ENCODE measurements at places on chromosomes 1 and 21.

- H3K27me3 ChIP-seq = no peaks in the 10 kb centered on the region
- DNase-seq = no peak
- no peaks in the 10 kb centered on the region for H3K36me3 ChIP-seq
- H3K4me3 ChIP-seq = no peak overlapping the region
Observed at GRCh38 chr21:28959367-28960099, 33.1 kb downstream of the LTN1 start.

GRCh38 chr1:16920951-16921350 is 780 bp upstream of the CROCC start:
- no peaks in the 10 kb centered on the region for H3K27me3 ChIP-seq
- H3K36me3 ChIP-seq = no peaks in the 10 kb centered on the region
- no peak overlapping the region for H3K4me3 ChIP-seq
- H3K27ac ChIP-seq = no peak overlapping the region
- no peak for DNase-seq
- H3K4me1 ChIP-seq = no peaks in the 10 kb centered on the region

- no peak overlapping the region for H3K4me3 ChIP-seq
- peaks cover 3% of the 10 kb centered on the region for H3K36me3 ChIP-seq
- no peak overlapping the region for H3K27ac ChIP-seq
- 0 out of 2 replicates have a peak, but pooled peaks cover 2% of the 10 kb centered on the region for H3K4me1 ChIP-seq
Observed at GRCh38 chr1:100147875-100148274, 14.9 kb downstream of the TRMT13 start.

DNA sequence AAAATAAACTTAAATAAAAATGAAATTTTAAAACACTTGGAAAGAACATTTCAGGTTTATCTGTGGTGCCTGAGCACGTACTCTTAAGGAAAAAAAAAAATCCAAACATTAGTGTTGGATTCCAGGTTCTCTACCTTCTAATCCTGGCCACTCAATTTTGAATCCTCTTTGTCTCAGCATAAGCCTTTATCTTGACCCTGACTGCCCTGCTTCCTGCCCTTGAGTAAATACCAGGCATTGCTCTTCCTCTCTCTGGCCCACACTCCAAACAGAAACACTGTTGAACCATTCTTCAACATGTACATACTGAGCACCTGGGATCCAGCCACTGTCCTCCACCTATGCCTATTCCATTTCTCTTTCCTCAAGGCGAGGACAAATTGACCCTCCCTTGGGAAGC is 11.4 kb upstream of the VANGL1 start:
- H3K4me1 ChIP-seq = peaks cover 1% of the 10 kb centered on the region
- no peak for DNase-seq
- no peak overlapping the region for H3K27ac ChIP-seq
- H3K4me3 ChIP-seq = no peak overlapping the region
- H3K36me3 ChIP-seq = no peaks in the 10 kb centered on the region

DNA sequence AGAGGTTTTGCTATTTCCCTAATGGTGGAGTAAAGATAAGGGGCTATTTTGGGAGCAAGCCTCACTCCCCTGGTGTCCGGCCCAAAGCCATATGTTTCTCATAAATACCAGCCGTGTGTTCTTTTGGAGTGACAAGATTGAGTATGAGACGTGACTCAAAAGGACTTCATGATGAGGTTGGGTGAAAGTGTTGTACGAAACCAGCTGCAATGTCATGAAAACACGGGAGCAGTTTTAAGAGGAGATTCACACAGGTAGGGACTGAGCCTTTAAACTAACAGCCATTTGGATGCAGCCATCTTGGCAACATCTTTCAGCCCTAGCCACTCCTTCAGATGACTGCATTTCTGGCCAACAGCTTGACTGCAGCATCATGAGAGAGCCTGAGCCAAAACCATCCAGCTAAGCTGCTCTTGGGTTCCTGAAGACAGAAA is 532.3 kb upstream of the USP24 start:
- H3K27ac ChIP-seq = no peak overlapping the region
- H3K36me3 ChIP-seq = no peaks in the 10 kb centered on the region
- no peak for DNase-seq
- no peak overlapping the region for H3K4me3 ChIP-seq
- H3K27me3 ChIP-seq = no peaks in the 10 kb centered on the region

DNA sequence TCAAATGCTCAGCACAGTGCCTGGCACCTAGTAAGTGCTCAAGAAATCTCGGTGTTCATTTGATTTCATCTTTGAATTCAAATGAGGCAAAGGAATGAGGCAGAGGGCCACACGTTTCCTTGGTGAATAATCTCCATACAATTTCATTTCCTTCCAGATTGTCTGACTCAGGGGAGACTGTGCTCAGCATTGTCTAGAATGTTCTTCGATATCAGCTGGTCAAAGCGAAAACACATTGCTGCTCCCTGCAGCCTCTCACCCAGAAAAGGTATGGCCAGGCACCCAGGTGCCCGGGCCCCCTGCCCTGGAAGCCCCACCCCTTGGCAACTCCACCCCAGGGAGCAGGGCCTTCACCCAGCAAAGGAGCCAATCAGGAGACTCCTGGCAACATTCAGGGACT is 55.8 kb downstream of the FBXO2 start:
- H3K4me1 ChIP-seq = peaks cover 5% of the 10 kb centered on the region
- H3K4me3 ChIP-seq = no peak overlapping the region
- H3K27me3 ChIP-seq = no peaks in the 10 kb centered on the region
- DNase-seq = no peak

DNA sequence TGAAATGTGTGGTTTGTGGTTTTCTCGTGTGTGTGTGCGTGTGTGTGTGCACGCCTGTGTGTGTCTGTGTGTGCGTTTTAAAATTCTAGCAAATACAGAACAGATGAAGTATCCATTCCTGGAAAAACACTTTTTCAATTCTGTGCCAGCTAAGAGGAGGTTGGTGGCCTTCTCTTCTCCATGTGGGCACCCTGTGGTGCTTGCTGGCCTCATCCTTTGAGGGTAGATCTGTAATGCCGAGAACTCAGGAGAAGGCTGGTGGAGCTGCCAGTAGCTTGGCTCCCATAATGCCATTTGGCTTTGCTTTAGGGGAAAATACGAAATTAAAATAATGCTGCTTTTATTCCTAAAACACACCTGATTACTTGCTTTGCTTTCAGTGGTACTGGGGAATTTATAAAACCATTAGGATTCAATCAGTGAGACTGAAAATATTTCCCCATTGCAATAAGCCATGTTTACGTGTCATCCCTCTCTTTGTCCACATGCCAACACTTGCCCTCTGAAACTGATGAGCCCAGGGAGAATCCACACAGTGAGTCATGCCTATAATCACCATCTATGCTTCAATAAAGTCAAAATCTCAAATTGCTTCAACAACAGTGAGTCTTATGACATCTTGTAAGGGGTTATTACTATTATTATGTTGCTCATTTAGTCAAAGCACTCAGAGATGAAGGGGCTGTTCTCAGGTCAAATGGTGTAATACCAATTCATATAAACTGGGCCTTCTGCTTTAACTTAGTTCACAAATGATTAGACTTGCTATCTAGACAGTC is 39.2 kb downstream of the ABCA4 start:
- DNase-seq = no peak
- H3K4me1 ChIP-seq = no peaks in the 10 kb centered on the region
- H3K27me3 ChIP-seq = no peaks in the 10 kb centered on the region
- H3K4me3 ChIP-seq = no peak overlapping the region
- H3K27ac ChIP-seq = no peak overlapping the region

GRCh38 chr1:183278739-183279591 is 92.9 kb downstream of the LAMC2 start:
- no peak overlapping the region for H3K4me3 ChIP-seq
- DNase-seq = no peak
- H3K4me1 ChIP-seq = peaks cover 5% of the 10 kb centered on the region
- no peak overlapping the region for H3K27ac ChIP-seq
- no peaks in the 10 kb centered on the region for H3K36me3 ChIP-seq
- no peaks in the 10 kb centered on the region for H3K27me3 ChIP-seq

DNA sequence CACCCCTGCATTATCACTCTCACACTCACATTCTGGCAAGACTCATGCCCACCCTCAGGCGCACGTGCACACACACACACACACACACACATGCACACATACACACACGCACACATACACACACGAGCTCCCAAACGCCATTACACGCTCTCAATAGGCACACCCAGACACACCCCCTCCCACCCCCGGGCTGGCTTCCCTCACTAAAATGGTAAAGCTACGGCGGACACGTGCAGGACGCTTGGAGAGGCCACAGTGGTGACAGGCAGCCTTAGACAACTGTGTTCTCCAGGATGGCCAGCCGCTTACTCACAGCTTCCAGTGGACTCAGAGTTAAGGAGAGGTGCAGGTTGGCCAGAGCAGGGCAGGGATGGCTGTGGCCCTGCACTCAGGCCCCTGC is 10.1 kb downstream of the MATN1 start:
- no peak overlapping the region for H3K4me3 ChIP-seq
- no peak for DNase-seq
- no peaks in the 10 kb centered on the region for H3K27me3 ChIP-seq
- H3K27ac ChIP-seq = no peak overlapping the region
- H3K4me1 ChIP-seq = no peaks in the 10 kb centered on the region

DNA sequence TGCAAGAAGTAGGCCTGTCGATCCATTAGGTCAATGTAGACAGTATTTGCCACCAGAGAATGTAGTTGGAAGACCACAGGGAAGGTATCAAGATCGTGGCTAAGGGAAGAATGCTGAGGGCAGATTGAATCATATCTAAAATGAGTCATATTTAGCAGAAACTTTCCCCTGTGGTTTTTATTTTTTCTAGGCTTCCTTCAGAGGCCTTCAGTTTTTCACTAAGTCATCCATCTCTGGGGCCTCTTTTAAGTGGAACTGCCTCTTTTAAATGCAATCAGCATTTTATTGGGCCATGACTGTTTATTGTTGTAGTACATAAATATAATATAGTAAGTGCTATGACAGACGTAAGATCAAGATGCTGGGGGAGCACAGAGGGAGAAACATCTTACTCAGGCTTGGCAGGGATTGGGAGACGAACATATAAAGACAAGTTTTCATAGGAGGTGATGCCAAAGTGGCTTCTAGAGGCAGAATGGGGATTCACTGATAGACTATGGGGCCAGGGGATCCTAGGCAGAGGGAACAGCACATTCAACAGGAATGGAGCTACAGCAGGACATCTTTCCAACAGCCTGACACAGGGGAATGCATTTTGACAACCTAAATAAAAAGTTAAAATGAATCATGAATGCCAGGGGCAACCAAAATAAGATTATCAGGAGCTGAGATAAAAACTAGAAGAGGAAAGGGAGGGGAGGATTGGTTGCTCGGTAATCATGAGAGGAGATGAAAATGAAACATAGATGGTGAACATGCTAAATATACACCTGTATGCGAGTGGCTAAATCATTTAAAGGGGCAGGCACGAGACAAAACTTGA is 20.1 kb downstream of the UBE2U start:
- H3K27me3 ChIP-seq = no peaks in the 10 kb centered on the region
- no peak overlapping the region for H3K27ac ChIP-seq
- no peaks in the 10 kb centered on the region for H3K4me1 ChIP-seq
- no peak overlapping the region for H3K4me3 ChIP-seq
- H3K36me3 ChIP-seq = no peaks in the 10 kb centered on the region
- no peak for DNase-seq

GRCh38 chr1:31583082-31583994 is 7.0 kb downstream of the TINAGL1 start:
- no peak overlapping the region for H3K4me3 ChIP-seq
- H3K4me1 ChIP-seq = peaks cover 15% of the 10 kb centered on the region
- H3K27ac ChIP-seq = no peak overlapping the region
- no peak for DNase-seq
- no peaks in the 10 kb centered on the region for H3K36me3 ChIP-seq

DNA sequence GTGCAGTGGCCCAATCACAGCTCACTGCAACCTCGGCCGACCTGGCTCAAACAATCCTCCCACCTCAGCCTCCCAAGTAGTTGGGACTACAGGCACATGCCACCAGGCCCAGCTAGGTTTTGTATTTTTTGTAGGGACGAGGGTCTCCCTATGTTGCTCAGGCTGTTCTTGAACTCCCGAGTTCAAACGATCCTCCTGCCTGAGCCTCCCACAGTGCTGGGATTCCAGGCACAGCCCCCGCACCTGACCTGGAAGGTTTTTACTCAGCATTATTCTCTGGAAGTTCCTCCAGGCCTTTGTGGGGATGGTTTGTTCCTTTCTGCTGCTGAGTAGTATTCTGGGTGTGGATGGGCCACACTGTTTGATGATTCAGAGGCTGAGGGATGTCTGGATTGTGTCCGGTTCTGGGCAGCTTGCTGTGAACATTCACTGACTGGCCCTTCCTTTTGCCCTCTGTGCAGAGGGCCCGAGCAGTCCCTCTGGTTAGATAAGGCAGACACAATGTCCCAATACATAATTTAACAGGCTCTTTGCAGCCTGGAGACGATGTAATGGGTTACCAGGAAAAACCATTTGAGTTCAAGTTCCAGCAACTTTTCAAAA is 6.0 kb upstream of the TRAPPC10 start:
- no peaks in the 10 kb centered on the region for H3K4me1 ChIP-seq
- no peaks in the 10 kb centered on the region for H3K36me3 ChIP-seq
- no peaks in the 10 kb centered on the region for H3K27me3 ChIP-seq
- H3K4me3 ChIP-seq = no peak overlapping the region
- H3K27ac ChIP-seq = no peak overlapping the region
- no peak for DNase-seq

GRCh38 chr1:6995789-6996188 is 210.5 kb downstream of the CAMTA1 start:
- no peak for DNase-seq
- H3K4me3 ChIP-seq = no peak overlapping the region
- H3K36me3 ChIP-seq = no peaks in the 10 kb centered on the region
- no peaks in the 10 kb centered on the region for H3K27me3 ChIP-seq
- peaks cover 3% of the 10 kb centered on the region for H3K4me1 ChIP-seq
- no peak overlapping the region for H3K27ac ChIP-seq

GRCh38 chr1:25145775-25146393 is 86.4 kb downstream of the SYF2 start:
- no peaks in the 10 kb centered on the region for H3K36me3 ChIP-seq
- H3K27me3 ChIP-seq = no peaks in the 10 kb centered on the region
- H3K4me3 ChIP-seq = no peak overlapping the region
- no peaks in the 10 kb centered on the region for H3K4me1 ChIP-seq
- no peak for DNase-seq

DNA sequence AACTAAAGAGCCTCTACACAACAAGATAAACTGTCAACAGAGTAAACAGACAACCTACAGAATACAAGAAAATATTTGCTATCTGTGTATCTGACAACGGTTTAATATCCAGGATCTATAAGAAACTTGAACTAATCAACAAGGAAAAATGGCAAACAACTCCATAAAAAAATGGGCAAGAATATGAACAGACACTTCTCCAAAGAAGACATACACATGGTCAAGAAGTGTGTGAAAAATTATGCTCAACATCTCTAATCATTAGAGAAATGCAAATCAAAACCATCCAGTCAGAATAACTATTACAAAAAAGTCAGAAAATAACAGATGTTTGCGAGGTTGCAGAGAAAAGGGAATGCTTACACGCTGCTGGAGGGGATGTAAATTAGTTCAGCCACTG is 8.0 kb downstream of the ZNF670 start:
- H3K4me1 ChIP-seq = no peaks in the 10 kb centered on the region
- no peak for DNase-seq
- no peak overlapping the region for H3K4me3 ChIP-seq
- H3K36me3 ChIP-seq = no peaks in the 10 kb centered on the region
- no peaks in the 10 kb centered on the region for H3K27me3 ChIP-seq
- H3K27ac ChIP-seq = no peak overlapping the region

GRCh38 chr1:224503161-224504118 is 68.8 kb upstream of the WDR26 start:
- no peak for DNase-seq
- H3K27ac ChIP-seq = no peak overlapping the region
- H3K4me3 ChIP-seq = no peak overlapping the region
- no peaks in the 10 kb centered on the region for H3K36me3 ChIP-seq
- peaks cover 7% of the 10 kb centered on the region for H3K4me1 ChIP-seq

GRCh38 chr1:181789395-181789794 is 272.1 kb downstream of the ZNF648 start:
- no peak overlapping the region for H3K27ac ChIP-seq
- H3K4me1 ChIP-seq = no peaks in the 10 kb centered on the region
- H3K36me3 ChIP-seq = no peaks in the 10 kb centered on the region
- no peak for DNase-seq
- no peak overlapping the region for H3K4me3 ChIP-seq
